ENCODE measurements at places on chromosomes 2 and 18.
A peak's percentile ranks its signal among the peaks of the same experiment; 100 is the strongest.

DNA sequence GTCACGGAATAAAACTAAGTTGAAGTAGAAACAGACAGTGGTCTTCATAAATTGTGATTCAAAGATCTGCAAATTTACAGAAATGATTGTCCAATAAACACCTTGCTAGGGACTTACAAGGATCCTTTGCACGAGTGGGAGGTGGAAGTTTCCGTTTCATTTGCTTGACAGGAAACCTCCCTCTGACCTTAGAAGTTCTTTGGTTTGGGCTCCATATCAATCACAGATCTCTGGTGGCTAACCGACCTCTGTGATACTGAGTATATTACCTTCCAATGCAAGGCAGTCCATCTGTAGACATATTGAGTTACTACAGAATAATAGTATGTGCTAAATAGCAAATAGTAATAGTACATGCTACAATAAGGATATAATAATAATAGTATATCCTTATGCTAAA is 33.7 kb upstream of the RNF152 start:
- DNase-seq = no peak

DNA sequence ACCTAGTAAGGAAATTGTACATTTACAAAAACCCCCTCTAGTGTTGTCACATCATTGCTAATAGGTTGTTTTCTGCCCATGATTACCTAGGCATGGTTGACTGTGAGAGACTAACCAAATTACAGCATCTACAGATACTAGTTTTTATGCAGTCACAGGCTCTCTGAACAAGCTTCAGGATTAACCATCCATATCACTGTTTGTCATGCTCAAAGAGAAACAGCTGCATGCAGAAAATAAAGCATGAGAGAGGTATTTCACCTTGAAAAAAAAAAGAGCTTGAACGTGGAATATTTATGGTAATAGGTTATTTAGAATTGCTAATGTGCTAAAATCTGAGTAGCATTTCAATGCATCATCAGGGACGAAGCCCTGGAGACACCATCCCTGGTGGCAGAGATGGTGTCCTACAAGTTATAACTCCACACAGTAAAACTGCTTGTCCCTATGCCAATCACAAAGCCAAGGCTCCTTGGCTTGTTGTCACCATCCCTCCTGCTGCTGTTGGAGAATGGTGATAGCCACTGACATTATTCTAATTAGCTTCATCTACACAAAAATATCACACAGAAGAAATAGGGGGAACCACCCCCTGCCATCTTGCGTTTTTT is 5.4 kb downstream of the NEB start:
- no peak for DNase-seq

- DNase-seq = no peak
Observed at GRCh38 chr2:159285929-159286708, at the start of gene WDSUB1. TSS of gene WDSUB1 (minus strand) at chr2:159286703. CDS start at chr2:159283069, 3,634 bp downstream.

- DNase-seq = peak; percentile 56
Observed at GRCh38 chr2:68044099-68044498, 18.7 kb downstream of the C1D start.

- no peak for DNase-seq
Observed at GRCh38 chr18:47251289-47252120, at the start of gene SKOR2. TSS of gene SKOR2 (minus strand) at chr18:47251660. CDS start at chr18:47249183, 2,477 bp downstream.

DNA sequence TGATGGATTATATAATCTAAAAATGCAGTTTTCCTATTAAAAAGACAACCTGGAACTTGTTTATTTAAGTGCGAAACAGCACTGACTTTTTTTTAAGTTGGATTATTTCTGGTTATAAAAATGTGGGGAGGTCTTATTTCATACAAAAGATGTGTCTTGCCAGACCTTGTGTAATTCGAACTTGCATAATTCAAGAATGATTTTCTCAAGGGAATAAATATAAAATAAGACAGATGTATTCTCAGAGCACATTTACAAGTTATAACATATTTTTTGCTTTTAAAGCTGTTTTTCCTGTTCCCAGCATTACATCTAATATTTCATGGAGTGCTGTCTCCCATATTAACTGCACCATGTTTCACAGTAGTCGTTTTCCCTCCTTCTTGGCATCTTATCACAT is 263.1 kb downstream of the CDH20 start:
- DNase-seq = no peak

- DNase-seq = no peak
Observed at GRCh38 chr2:235533198-235533597, 39.4 kb downstream of the AGAP1 start.

- DNase-seq = peak; percentile 1
Observed at GRCh38 chr18:12701161-12701560, 1.4 kb downstream of the CEP76 start.

- DNase-seq = peak; percentile 89
Observed at GRCh38 chr2:176997074-176997791, 215.4 kb upstream of the HNRNPA3 start.

DNA sequence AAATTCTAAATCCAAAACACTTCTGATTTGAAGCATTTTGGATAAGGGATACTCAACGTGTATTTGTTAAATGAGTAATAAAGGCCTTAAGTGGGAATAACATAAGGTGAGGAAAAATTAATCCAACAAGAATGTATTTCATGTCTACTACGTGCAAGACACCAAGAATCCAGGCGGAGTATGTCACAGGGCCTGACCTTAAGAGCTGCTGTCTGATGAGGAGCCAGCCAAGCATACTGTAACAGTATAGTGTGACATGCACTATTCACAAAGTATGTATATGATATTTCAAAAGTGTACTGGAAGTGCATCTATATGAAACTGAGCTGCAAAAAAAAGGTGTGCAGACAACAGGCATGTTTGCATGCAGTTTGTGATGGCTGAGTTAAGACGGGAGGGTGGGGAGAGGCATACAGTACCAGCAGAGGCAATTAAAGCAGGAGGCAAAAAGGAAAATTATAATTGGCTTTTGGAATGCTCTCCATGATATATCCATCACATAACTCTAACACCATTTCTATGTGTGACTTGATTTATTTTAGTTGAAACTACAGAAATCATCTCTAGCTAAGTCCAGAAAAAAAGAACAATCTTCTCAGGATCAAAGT is 18.2 kb downstream of the IWS1 start:
- DNase-seq = peak; percentile 73

- no peak for DNase-seq
Observed at GRCh38 chr18:6561862-6562291, 147.2 kb upstream of the L3MBTL4 start.

GRCh38 chr2:13193900-13194299 is 477.2 kb downstream of the TRIB2 start:
- DNase-seq = no peak

GRCh38 chr2:119158563-119159347 is at the start of gene C1QL2:
TSS of gene C1QL2 (minus strand) at chr2:119158751. CDS start at chr2:119158269, 482 bp downstream.
- DNase-seq = no peak

DNA sequence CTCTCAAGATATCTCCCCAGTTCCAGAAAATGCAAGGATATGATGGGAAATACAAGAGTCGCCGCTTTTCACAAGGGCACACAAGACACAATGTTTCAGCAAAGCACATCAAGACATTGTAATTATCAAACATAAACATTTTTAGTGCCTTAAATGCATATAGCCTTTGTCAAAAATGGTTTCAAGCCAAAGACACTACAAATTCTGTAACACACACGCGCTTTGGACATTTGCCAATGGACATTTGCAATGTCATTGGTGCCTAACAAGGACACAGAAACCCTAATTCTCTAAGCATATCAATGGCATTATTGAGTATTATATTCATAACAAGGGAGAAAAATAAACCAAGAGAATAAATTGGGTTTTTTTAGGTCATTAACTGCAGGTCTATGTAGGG is 16.1 kb downstream of the ADD2 start:
- no peak for DNase-seq

- peak; percentile 63 for DNase-seq
Observed at GRCh38 chr18:42509750-42510415, 554.8 kb downstream of the PIK3C3 start.

DNA sequence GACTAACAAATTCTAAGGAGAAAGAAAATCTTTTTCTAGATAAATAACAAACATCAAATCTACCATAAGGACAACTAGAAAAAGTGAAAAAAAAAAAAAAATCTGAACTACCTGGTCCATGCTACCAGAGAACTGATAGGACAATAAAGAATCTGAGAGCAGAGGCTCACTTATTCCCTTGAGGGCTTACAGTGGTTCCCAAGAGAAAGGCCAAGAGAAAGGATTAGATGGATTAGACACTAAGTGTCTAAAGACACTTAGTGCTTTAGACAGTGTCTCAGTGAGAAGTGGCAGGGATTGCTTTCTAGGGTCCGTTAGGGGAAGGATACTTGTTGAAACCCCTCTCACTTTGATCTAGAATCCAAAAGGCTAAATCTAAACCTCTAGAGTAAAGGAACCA is 78.2 kb downstream of the COA5 start:
- DNase-seq = no peak

- no peak for DNase-seq
Observed at GRCh38 chr2:2492800-2493199, 161.7 kb upstream of the MYT1L start.

DNA sequence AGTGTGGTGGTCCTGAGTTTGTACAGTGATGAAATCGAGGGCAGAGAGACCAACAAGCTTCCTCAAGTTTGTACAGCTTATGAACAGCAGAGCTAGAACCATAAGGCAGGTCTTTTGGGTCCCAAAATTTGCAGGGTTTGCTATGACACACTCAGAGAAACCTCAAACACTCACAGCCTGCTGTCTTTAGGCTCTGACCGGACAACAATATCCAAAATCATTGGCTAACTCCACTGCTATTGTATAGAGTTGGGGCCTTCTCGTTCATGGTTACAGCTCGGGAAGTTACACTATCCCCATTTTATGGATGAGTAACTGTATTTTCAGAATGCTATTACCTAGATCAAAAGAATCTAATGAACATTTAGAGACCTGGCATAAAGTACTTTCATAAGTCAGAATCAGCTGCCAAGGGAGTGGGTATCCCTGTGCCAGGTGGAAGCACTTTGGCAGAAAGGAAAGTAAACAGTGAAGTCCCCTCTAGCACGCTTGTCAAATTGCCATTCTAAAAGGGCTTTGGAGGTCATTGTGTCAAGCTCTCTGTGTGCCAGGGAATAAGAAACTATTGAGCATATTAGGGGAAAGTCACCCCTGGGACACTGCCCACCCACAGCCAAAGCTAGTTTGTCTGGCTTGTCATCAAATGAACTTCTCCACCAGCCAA is 331.8 kb downstream of the ALK start:
- no peak for DNase-seq

DNA sequence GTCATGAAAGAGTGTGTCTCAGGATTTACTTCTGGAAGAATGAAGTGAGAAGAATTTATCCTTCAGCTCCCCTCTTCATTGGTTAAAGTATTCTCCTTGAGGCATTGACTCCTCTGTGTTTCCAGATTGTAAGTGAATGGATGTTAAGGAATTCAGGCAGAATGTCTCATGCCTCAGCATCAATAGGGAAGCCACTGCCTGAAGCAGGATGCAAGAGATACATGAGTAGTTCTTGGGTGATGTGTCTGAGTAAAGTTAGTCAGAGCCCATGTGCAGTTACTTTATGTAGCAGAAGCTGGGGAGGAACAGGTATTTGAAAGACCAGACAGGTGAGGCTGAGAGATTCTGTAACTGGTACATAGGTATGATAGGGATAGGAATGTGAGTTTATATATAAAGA is 34.0 kb upstream of the TMEFF2 start:
- DNase-seq = no peak

DNA sequence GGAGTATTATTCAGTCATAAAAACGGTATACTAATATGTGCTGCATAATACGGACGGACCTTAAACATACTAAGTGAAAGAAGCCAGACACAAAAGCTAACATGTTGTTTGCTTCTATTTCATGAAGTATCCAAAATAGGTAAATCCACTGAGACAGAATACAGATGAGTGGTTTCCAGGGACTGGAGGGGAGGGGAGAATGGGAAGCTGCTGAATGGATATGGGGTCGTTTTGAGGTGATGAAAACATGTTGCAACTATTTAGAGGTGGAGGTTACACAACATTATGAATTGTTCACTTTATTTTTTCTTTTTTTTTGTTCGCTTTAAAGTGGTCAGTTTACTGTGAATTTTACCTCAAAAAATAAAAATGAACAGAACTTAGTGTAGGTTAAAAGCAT is 52.9 kb downstream of the RAB10 start:
- no peak for DNase-seq

GRCh38 chr2:20556756-20557155 is 94.1 kb downstream of the HS1BP3 start:
- DNase-seq = no peak

DNA sequence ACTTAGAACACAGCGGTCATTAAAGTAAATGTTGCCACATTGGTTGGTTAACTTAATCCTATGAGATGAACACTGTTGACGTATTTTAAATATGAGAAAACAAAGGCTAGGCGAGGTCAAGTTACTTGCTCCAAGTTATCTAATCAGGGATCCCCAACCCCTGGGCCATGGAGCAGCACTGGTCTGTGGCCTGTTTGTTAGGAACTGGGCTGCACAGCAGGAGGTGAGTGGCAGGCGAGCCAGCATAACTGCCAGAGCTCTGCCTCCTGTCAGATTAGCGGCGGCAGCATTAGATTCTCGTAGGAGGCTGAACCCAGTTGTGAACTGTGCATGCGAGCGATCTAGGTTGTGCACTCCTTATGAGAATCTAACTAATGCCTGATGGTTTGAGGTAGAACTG is 878.9 kb downstream of the CPS1 start:
- no peak for DNase-seq

DNA sequence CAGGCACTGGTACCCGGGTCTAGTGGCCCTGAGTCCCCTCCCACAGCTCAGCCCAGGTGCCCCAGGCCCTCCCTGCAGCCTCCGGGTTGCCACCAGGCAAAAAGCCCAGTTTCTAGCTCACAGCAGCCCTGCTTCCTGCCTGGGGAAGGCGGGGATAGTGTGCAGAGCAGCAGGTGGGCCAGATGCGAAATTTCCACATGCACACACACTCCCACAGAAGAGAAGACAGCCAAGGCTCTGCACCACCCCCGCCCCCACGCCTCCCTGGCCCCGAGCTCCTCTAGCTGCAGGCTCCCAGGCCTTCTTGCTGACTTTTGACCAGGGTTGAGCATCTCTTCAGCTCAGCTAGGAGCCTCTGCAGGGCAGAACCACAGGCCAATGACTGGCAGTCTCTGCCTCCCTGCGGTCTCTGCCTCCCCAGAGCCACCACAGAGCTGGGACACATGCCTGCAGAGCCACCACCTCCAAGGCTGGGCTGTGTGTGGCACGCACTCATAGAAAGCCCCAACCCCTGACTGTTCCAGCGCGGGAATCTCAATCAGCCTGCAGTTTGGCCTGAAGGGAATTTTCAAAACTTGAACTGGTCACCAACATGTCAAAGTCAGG is 7.2 kb downstream of the SLC66A2 start:
- DNase-seq = no peak

DNA sequence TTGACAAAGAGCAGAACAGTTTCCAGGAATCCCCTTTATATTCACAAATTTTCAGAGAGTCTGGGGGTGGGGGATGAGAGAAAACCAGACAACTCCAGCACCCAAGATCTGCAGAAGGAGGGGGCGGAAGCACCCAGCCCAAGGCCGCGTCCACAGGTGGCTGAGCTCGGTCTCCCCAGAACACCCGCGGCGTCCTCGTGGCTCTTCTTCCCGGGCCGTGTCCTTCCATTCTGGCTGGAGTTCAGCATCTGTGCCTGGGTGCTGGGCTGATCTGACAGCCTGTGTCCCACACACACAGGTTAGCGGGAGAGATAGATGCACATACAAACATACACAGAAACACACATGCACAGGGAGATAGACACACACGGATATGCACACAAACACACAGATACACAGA is 455.8 kb upstream of the SALL3 start:
- DNase-seq = no peak
